NCI-H524 treated with DMSO at 0.1 percent for 48 hours (cell line): ENCODE measurements at places on chromosomes 12 and 14.
A peak's percentile ranks its signal among the peaks of the same experiment; 100 is the strongest.

- DNase-seq = peak; percentile 37
These were observed 4.6 kb downstream of the CCDC197 start for GRCh38 chr14:94001501-94002396.

GRCh38 chr12:76410781-76411180 is 62.6 kb upstream of the BBS10 start:
- DNase-seq = no peak

DNA sequence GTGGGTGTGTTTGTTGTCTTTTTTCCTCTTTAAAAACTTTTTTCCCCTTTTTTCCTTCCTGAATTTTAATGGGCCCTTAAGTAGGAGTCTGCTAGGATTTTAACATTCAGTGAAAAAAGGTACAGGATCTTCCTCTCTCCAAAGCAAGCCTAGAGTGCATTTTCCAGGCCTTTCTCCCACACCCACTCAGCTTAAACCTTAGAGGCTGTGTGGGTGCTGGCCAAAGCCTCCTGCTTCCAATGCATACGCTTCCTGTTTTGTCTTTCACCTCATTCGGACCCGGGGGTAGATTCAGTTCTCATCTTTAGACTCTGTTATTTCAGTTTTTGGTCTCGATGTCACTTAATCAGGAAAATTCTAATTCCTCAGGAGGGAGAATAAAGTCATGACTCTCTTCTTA is 51.2 kb downstream of the TMEM30B start:
- DNase-seq = no peak

- no peak for DNase-seq
These were observed 7.5 kb upstream of the SYNE3 start for GRCh38 chr14:95523815-95524448.

- DNase-seq = no peak
These were observed 874.9 kb downstream of the NRXN3 start for GRCh38 chr14:79044894-79045624.

DNA sequence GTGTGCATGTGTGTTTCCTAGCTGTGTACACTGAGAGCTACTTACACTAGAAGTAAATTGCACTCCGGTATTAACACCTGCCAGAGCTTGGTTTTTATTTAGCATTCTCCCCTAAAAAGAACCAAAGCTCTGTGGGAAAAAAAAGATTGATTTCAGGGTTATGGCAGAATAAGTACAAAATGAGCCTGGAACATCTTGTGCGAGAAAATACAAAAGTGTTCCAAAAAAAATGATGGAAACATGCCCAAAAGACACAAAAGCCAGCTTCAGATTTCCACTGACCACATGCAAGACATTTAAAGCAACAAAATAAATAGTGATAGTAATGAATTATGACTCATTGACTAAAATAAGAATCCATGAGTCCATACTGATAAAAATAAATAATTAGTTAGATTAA is 188.3 kb downstream of the GXYLT1 start:
- DNase-seq = no peak

DNA sequence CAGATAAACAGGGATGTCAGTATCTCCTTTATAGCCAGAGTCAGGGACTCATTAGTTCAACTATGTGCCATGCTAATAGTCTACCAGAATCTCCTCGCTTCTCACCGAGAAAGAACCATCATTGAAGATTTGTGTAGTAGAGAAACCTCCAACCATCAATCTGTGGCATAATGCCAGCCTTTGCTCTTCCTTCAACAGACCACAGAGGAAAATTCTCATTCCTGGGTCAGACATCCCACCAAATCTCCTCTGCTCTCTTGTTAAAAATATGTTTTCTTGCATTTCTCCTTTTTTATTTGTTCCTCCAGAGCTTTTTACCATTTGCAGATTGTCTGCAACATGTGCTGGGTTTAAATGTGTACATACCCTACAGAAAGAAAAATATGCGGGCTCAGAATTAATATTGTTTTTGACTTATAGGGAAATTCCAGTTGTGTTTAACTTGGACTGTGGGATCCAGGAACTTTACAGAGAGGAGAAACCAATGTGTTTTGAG is 64.9 kb downstream of the LLPH start:
- no peak for DNase-seq

DNA sequence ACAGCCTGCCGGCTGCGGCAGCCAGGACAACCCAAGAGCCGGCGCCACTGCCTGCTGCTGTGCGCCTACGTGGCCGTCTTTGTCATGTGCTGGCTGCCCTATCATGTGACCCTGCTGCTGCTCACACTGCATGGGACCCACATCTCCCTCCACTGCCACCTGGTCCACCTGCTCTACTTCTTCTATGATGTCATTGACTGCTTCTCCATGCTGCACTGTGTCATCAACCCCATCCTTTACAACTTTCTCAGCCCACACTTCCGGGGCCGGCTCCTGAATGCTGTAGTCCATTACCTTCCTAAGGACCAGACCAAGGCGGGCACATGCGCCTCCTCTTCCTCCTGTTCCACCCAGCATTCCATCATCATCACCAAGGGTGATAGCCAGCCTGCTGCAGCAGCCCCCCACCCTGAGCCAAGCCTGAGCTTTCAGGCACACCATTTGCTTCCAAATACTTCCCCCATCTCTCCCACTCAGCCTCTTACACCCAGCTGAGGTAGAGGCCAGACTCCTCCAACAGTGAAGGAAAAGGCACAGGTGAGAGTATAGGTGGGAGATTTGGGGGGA is 10.3 kb downstream of the ZBTB39 start:
- DNase-seq = no peak
